ENCODE measurements at places on chromosomes 4 and X. TPM values are rescaled to one million over a fixed set of nuclear protein-coding genes. Genes with fewer than 3 reads are reported as not detected.

IL2RG gene
- 0.15 TPM for total RNA-seq

PDE5A gene
- 0.43 TPM for total RNA-seq

APOOL gene
- 6.8 TPM for total RNA-seq

MND1 gene
- 13.3 TPM for total RNA-seq

RAB28 gene
- total RNA-seq, result 9.1 TPM

TDO2 gene
- total RNA-seq, result 0.38 TPM

USP51 gene
- total RNA-seq, result 0.57 TPM

BMP3 gene
- total RNA-seq, result not detected

CPZ gene
- total RNA-seq, result not detected

SMAD1 gene
- total RNA-seq, result 11.2 TPM

PWWP3B gene
- total RNA-seq, result not detected

MTNR1A gene
- 0.35 TPM for total RNA-seq

SGMS2 gene
- total RNA-seq, result 29.3 TPM

MRFAP1L1 gene
- 34.9 TPM for total RNA-seq
